ENCODE measurements at places on chromosomes 1 and 21.

GRCh38 chr1:45685308-45686014, 872 bp downstream of the GPBP1L1 start:
- DNase-seq = no peak

- DNase-seq = no peak
Observed at GRCh38 chr1:110282395-110282794, 56.8 kb upstream of the RBM15 start.

- peak; percentile 75 for DNase-seq
Observed at GRCh38 chr21:39114871-39115575, 68.2 kb downstream of the PSMG1 start.

- no peak for DNase-seq
Observed at GRCh38 chr21:37378700-37379139, 12.1 kb downstream of the DYRK1A start.

DNA sequence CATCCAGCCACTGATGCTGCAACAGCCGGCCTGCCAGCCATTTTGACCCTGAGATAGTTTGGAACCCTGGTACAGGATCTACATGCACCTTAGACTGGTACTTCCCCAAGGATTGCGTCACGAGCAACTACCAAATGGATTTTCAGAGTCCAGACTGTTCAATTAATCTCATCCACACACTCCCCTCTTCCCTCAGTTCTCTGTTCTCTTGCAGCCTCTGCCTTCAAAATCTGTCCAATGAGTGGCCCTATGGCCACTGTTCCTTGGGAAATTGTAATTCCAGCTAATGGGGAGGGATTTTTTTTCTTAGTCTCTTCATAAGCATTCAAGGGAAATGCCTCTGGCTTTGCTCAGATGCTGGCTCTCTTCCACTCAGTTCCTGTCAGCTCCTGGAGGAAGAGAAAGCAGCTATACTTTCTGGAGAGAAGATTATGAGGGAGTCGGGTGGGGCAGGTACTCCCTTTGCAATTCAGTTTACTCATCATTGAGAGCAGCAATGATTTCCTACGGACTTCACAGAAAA, 19.8 kb upstream of the UAP1 start:
- DNase-seq = peak; percentile 97

DNA sequence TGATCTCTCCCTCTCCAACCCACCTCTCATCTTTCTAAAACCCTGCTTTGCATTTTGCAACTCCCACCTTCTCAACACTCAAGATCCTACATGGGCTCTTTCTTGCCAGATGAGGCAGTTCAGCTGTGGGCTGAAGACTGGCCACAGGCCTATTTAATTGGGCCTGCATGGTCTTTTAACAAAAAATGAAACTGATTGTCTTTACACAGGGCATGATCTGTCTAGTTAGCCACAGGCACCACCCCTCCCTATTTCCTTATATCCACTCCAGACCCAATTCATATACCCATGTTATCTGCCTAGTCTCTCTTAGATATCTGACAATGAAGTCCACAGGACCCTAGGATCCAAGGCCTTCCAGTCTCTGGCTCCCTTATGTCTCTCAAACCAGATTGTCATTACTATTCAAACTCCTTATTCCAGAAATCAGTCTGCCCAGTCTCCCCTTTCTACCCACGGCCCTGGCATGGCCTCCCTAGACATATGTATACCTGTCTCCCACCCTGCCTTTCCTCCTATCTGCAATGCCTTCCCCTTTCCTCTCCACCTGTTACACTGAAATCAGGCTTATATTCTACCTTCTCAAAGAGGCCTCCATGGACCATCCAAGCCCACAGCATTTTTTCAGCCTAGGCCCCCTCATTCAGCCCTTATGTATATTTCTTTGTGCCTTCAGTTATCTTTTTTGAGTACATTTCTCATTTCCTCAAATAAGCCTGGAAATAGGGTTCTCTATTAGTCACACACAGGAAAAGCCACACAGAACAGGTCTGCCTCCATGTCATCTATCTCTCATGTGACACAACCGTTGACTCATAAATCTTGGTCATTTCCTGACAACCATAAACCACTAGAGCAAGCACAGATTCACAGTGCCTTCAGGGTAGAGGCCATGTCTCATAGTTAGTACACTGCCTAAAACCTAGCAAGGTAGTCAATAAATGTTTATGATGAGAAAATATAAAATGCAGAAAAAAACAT, 39.0 kb downstream of the LPAR3 start:
- peak; percentile 87 for DNase-seq
